ENCODE measurements at places on chromosomes 1 and 21.
A peak's percentile ranks its signal among the peaks of the same experiment; 100 is the strongest.

GRCh38 chr1:159959451-159959850 is 5.4 kb upstream of the SLAMF9 start:
- DNase-seq: peak; percentile 3

- no peak for DNase-seq
These were observed 135.0 kb downstream of the ZC3H11B start for GRCh38 chr1:219477861-219478260.

- DNase-seq: no peak
These were observed 527 bp downstream of the MACO1 start for GRCh38 chr1:25430967-25431881.

DNA sequence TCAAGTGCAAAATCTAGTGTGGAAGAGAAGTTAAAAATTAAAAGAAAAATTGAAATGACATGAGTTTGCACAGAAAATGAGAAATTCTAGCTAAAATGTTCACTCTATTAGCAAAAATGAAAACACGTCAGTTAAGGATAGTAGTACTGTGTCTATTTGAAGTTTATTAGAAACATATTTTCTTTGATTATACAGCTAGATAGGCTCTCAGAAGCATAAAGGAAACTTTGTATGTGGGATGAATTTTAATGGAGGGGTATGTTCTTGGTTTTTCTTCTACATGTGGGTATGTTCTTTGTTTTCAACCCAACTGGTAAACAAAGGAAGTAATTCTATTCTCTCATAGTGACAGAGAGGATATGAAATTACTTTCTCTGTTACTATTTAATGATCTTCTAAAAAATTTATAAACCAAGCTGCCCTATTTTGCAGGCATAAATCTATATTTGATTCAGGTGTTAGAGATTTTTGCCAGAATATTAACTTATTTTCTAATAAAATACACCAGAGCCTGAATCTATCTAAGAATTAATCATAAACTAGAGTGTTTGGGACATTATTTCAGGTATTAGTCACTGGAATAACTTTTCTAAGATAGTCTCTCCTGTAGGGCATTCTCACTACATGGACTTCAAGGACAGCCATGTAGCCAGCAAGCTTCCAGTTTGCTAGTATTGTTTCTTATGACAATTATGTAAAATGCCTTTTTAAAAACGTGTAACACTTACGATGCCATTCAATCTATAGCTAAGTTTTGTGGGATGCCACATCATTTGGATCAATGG is 15.8 kb downstream of the GPSM2 start:
- DNase-seq: peak; percentile 28

DNA sequence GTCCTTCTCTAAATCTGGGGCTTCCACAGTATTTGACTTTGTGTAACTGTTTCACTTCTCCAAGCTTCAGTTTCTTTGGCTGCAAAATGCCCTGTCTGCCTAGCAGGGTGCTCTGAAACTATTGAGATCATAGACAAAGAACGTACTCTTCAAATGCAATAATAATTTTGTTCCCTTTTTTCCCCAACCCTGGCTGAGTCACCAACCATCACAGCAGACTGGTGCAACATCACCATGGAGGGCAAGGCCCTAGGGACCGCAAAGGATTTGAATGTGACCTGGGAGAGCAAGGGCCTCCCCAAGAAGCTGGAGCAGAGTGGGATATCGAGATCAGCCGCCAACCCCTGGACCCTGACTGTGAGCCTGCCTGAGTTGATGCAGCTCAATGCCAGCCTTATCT is 115.0 kb downstream of the FCRL5 start:
- no peak for DNase-seq

GRCh38 chr1:167611983-167612382 is 18.0 kb upstream of the RCSD1 start:
- DNase-seq: no peak

DNA sequence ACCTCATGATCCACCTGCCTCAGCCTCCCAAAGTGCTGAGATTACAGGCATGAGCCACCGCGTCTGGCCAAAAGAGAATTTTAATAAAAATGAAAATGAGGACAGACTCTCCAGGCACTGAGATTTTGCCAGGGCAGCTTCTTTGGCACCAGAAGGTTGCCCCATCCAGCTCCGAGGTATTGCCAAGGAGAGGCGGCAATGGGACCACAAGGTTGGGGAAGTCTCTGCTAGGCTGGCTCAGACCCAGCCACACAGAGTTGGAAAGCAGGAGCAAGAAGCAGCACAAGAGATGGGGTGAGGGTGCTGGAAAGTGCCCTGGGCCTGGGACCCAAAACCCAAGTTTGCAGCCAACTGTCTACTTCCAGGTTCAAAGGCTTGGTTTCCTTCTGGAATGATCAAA is 200.9 kb downstream of the HHIPL2 start:
- DNase-seq: no peak

GRCh38 chr1:90957497-90957896 is 64.3 kb downstream of the ZNF644 start:
- no peak for DNase-seq

DNA sequence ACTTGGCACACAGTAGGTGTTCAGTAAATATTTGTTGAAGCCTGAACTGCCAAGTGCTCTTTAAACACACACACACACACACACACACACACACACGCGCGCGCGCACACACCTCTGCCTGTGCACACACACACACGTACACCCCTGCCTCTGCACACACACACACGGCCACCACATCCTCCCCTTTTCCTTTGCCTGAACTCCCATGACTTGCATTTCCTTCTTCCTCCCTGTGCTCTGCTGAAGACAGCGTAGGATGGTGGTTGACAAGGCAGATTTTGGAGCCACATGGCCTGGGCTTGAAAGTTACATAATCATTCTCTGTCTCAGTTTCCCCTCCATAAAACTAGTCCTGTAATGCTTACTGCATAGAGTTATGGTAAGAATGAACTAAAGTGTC is 712.3 kb downstream of the PTPRU start:
- DNase-seq: no peak

- DNase-seq: no peak
These were observed 69.6 kb downstream of the UBIAD1 start for GRCh38 chr1:11342621-11343032.

- DNase-seq: peak; percentile 98
These were observed 183.6 kb upstream of the RUNX1 start for GRCh38 chr21:35232545-35233176.

GRCh38 chr1:3460672-3461131 is 6.2 kb downstream of the ARHGEF16 start:
- peak; percentile 28 for DNase-seq

DNA sequence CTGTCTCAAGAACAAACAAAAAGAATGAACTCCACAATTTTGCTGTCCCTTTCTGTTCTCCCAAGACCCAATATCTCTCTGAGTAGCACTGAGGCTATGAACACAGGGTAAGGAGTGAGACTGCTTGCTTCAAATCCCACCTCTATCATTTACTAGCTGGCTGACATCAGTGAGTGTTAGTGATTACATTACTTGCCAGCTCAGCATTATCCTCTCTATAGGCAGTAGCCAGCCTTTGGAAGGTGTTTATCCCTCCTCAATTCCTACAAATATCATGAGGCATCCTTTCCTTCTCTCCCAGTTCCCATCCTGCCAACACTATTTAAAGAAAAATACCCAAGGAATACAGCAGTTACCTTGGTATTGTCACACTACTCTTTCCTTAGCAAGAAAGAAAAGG is 3.0 kb downstream of the PIK3C2B start:
- no peak for DNase-seq

GRCh38 chr1:184276416-184276815 is 110.4 kb upstream of the C1orf21 start:
- DNase-seq: no peak

GRCh38 chr1:45995298-45995697 is 137.1 kb downstream of the PIK3R3 start:
- peak; percentile 29 for DNase-seq

DNA sequence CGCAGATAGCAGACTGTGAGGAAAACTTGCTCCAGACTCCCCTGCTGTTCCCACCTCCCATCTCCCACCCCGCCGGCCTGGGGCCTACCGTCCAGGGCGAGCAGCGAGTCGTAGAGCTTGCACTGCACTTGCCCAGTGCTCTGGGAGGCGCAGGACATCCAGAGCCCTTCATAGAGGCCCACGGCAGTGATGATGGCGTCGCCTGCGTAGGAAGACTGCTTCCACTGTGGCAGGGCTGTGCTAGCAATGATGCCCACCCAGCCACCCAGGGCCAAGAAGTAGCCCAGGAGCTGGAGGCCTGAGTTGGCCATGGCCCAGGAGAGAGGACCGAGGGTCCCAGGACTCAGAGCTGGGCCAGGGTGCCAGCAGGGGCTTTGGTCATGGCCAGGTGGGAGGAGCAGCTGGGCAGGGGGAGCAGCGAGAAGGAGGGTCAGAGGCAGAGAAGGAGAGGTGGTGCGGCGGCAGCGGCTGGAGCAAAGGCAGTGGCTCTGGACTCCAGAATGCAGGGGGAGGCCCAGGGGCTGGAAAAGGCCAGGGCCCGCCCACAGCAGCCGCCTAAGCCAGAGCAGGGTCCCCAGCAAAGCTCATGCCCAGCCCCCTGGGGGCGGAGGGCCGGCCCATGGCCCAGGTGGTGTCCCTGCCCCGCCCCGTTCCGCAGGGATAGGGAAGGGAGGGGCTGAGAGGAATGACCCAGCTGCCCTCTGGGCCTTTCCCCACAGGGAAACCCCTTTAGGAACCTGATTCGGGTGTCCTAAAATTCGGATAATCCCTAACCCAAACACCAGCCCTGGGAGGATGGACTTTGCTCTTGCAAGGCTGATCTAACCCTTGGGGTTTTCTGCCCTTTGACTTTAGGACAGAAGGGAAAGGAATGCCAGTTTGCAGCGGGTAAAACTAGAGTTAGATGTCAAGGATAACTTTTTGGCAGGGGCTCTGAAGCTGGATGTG is at the start of gene CLDN19:
TSS of gene CLDN19 (minus strand) at position 484 of the 948 bp plus-strand sequence. CDS start at position 311, 173 bp downstream.
- no peak for DNase-seq

DNA sequence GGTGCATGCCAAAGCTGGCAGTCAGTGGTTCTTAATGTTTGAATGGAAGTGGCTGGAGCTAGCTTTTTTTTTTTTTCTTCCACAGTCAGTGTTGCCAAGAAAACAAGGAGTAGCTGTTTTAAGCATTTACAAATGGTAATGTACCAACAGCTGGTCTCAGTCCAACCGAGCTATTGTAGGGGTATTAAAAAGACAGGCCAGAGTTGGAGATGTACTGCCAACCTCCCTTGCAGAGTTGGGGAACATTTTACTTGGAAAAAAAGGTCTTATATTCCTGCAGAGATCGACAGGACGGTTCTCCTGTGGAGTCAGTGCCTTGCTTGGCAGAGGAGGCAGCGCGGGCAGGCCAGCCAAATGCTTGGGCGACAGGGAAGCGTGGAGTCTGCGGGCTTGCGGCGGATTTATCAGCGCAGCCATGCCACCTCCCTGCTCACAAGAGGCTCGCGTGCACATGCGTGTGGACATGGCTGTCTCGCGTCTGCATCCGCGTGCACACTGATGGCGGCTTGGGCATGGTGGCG is 338.1 kb downstream of the RPS6KC1 start:
- DNase-seq: no peak

DNA sequence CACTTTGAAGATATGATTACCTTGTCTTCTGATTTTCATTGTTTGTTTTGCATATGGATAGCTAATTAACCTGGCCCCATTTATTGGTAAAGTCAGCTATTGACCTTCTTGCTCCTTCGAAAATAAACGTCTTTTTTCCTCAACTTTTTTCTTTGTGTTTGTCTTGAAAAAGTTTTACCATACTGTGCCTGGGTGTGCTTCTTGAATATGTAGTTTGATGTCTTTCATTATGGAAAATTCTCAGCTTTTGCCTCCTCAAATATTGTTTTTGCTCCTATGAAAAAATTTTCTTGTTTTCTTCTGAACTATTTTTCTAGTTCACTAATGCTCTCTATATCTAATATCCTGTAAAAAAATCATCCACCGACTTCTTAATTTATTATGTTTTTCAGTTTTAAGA is 25.0 kb downstream of the LHX8 start:
- DNase-seq: no peak

- DNase-seq: no peak
These were observed 11.4 kb upstream of the TENT5C start for GRCh38 chr1:117594261-117594990.

- no peak for DNase-seq
These were observed 231.0 kb downstream of the SLC35F3 start for GRCh38 chr1:234135501-234135900.

DNA sequence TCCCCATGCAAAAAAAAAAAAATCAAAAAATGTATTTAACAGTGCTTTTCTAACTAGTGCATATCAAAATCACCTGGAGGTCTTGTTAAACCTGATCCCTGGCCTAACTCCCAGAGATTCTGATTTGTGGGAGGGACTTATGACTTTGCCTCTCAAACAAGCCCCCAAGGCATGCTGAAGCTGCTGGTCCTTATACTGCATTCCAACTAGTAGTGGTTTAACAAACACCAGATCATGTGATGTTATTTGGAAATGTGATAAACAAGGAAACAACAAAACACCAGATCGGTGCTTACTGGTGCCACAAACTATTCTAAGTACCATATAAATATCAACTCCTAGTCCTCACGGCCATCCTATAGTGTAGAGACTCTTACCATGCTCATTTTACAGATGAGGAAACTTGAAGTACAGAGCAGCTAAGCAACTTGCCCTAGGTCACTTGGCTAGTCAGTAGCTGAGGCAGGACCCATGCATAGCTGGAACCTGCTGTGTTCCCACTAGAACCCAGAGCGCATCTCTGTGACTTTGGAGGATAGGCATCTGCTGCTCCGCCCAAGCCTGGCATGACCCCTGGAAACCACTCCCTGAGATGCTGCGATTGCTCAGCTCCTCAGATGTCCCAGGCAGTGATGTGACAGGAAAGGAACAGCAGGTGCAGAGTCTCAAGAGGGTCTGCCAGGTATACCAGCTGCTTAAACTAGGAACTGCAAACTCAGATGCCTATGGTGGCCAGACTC is 38.1 kb downstream of the SOX13 start:
- DNase-seq: no peak

GRCh38 chr1:205255941-205256780 is 28.4 kb downstream of the TMCC2 start:
- DNase-seq: peak; percentile 54

DNA sequence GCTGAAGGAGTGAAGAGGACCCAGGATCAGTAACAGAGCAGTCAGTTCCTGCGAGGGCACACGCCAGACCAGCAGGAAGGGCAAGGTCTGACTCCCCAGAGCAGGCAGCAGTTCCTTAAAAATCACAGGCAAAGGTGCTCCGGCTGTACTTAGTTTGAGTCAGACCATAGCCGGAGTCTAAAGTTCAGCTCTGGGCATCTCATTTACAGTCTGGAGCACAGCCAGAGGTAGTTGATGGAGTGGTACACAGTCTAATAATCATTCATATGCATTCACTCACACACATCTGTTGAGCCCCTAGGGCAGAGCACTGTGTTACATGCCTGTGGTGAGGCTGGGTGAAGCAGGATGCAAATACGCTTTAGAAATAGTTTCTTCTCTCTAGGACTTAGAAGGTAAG is 7.3 kb upstream of the AMIGO1 start:
- no peak for DNase-seq

DNA sequence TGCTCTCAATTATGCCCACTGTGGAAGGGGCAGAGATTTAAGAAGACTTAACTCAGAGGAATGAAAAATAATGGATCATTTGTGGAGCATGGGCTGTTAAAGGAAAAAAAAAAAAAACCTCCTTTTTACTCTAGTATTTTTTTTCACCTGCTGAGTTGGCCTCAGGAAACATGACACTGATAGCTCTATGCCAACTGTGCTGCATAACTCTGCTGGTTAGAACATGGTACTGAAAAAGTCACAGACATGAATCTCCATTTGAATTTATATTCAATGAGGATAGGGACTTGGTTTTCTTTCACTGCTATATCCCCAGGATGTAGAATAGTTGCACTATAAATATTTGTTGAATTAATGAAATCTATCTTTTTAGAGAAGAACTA is 86.1 kb upstream of the KIAA0040 start:
- no peak for DNase-seq

- DNase-seq: peak; percentile 62
These were observed 122.3 kb upstream of the ADAR start for GRCh38 chr1:154730259-154730658.
